ENCODE measurements at places on chromosomes 1 and 21.
A peak's percentile ranks its signal among the peaks of the same experiment; 100 is the strongest.

DNA sequence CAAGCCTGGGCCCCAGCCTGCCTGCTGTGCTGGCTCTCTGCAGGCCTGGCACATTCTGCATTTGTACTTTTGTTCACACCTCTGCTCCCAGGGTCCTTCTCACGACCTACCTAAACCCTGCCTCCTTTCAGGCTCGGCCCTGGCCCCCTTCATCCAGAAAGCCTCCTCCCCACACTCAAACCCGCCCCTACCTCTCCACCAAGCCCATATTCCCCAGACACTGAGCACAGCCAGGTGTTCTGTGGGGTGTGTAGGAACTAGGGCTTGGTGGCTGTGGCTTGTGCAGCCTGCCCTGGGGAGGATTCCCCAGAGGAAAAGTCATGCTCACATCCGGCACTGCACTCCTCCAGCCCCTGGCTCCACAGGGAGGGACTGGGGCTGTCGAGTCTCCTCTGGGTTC, 8.2 kb upstream of the MIXL1 start:
- no peak for DNase-seq

DNA sequence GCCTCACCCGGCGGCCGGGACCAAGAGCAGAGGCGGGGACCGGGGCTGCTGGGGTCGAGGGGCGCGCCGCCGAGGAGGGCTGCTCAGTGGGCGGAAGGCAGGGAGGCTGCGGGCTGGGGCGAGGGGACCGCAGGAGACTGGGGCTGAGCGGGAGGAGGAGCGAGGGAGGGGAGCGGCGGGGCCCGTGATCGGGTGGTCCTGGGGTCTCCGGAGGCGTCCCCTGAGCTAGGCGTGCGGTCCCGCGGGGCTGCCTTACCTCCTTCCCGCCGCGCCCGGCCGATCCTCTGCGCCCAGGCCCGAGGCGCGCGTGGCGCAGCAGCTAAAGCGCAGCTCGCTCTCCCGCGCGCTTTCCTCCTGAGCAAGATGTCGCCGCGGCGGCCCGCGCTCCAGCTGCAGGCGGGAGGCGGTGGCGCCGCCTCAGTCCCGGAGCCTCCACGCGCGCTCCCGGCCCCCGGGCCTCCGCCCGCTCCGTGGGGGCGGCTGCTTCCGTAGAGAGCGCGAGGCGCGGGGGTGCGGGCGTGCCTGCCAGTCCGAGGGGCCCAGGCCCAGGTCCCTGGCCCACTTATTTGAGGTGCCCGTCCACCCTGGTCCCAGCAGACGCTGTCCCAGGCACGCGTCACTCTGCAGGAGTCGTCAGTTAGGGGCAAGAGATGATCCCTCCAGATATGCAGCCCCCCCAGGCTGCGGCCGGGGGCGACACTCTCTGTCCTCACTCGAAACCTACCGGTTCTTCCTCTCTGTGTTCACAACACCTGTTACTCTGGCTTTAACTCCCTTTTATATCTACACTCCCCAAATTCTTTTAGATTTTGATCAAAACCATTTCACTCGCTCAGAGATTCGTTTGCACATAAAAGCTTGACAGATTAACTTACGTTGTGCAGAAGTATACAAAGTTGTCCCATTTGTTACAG, at the start of gene CCSAP:
TSS of gene CCSAP (minus strand) at position 392 of the 914 bp plus-strand sequence. CDS start 582 bp downstream, outside the sequence.
- peak; percentile 49 for DNase-seq

- no peak for DNase-seq
These were observed 5.1 kb upstream of the FRRS1 start for GRCh38 chr1:99771513-99771918.

DNA sequence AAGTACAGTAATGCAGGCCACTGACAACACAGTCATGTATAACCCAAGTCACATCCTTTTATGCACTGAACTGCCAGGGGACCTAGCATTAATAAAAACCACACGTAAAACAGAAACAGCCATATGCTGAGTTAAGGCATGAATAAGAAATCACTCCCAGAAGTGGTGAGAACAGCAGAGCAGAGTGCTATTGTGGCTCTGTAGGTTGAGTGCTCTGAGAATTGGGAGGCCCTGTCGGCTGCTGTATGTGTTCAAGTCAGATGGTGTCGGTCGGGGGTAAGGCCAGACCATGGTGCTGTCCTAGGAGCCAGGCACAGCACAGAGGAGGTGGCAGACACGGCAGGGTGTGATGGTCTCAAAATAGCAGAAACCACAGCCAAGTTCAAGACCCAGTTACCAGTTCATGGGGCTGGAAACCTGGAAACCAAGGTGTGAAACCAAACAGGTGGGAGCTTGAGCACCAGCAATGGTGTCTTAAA, 126.6 kb upstream of the COA6 start:
- DNase-seq: no peak
